ENCODE measurements at places on chromosomes 1 and 21.
A peak's percentile ranks its signal among the peaks of the same experiment; 100 is the strongest.

- no peak for DNase-seq
Measured at GRCh38 chr1:16230744-16231143, 6.2 kb downstream of the CPLANE2 start.

DNA sequence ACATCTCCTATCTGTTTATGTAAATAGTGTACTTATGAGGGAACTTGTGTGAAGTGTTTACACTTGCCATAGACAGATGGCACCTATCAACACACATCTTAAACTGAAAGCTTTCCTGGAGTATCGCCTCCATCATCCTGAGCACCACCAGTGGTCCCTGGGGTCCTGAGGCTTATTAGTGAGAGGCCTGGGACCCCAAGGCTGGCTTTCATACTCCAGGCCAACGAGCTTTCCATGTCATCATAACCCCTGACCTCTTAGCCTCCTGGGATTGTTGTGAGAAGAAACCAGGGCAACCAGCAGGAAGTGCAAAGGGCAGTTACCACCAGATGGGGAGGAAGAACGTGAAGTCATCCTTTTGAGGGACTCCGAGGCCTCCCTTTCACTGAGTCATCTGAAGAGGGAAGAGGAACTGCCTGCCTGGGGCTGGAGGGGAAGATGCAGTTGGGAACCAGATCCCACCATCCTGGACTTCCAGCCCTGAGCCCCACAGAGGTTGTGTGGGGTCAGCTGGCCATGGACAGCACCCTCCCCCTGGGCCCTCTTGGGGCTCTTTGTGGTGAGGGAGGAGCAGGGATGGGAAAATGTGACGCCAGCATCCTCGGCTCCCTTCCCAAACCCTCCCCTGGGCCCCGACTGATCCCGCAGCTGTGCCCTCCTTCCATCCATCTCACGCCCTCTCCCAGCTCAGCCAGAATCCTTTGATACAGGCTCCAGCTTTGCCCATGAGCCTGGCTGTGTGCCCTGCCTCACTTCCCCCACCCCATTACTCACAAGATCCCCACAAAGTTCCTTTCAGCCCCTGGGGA is 5.8 kb downstream of the INKA2 start:
- peak; percentile 46 for DNase-seq

GRCh38 chr21:44508426-44508710 is 31.6 kb downstream of the KRTAP10-1 start:
- no peak for DNase-seq

GRCh38 chr1:225962440-225962975 is 21.5 kb upstream of the LEFTY2 start:
- no peak for DNase-seq

DNA sequence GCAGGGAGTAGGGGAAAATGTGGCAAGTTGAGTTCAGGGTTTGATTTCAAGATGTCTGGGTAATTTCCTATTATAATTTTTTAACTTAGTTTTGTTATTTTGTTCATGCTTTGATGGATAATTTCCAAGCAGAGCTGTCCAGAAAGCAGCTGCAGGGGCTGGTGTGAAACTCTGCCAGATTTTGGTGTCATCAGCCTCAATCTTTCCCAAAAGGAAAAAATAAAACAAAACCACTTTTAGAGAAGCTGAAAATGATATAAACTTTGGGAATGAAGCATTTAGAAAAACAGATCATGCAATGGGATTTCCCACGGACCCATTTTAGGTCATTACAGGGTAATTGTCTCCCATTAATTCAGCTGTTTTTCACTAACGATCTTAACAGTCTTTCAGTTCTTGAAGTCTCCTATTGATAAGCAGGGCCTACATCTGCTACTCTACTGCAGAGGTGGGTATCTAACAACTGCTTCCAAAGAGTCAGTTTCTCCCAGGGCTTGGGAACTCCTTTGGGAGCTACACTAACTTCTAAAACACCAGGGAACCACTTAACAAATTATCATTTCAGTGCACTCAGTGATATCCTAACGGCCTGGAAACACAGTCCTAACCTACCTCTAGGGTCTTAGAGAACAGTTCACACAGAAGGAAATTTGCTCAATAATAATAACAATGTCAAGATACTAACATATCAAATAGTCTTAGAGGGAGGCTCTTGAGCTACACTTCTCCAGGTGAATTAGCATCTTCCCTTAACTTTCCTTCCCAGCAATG is 12.3 kb downstream of the ZNF436 start:
- DNase-seq, result no peak

GRCh38 chr1:232262991-232263390 is 366.9 kb downstream of the SIPA1L2 start:
- DNase-seq, result no peak

DNA sequence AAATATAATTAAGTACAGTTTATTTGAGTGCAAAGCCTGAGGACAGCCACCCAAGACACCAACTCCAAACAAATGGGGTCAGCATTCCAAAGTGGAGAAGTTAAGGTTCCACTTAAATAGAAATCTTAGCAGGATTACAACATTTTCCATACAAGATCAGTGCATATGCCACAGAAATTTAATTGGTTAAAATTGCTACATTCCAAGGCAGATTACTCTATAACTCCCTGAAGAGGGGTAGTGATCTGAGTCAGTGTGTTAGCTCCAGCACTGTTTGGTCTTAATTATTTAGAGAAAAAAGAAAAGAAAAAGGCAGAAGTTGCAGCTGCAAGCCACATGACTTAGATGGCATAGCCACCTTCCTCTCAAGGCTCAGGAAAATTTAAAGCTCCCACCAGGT is 297.5 kb downstream of the HHIPL2 start:
- DNase-seq, result peak; percentile 23

DNA sequence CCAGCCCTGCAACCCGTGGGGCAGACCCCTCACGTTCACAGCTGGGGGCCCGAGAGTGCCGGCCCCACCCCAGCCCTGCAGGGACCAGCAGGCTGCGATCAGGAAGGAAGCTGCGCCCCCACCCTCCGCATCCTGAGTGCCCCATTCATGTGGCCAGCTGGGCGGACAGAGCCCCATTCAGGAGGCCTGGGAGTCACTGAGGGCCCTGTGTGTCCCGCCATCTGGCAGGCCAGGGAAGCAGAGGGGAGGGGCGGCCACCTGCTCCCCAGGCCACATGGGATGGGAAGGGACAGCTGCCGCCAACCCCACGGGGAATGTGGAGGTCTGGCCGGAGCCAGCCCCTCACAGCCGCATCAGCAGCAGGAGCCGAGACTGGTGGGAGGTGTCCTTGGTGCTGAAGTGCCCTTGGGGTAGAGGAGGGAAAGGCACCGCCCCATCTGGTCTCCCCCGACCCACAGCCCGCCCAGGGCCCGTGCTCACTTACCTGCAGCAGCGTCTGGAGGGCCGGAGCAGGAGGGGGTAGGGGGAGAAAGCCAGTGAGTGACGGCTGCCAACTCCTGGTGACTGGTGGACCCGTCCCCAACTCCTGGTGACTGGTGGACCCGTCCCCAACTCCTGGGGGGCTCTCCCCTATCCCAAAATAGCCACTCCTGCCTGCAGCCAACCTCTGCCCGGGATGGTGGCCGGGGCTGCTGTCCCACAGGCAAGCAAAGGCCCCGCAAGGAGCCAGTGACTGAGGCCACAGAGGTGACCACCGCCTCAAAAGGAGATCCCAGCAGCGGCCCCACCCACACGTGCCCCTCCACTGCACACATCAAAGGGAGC is 8.7 kb downstream of the ACAP3 start:
- no peak for DNase-seq

DNA sequence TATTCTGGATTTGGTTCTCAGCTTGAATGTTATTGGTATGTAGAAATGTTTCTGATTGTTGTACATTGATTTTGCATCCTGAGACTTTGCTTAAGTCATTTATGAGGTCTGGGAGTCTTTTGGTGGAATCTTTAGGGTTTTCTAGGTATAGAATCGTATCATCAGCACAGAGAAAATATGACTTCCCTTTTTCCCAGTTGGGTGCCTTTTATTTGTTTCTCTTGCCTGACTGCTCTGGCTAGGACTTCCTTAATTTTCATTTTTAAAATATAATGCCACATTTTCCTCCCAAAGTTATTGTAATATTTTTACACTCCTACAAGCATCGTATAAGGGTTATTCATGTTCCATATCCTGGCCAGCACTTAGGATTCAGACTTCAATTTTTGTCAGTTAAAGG is 111.1 kb downstream of the FNBP1L start:
- no peak for DNase-seq

DNA sequence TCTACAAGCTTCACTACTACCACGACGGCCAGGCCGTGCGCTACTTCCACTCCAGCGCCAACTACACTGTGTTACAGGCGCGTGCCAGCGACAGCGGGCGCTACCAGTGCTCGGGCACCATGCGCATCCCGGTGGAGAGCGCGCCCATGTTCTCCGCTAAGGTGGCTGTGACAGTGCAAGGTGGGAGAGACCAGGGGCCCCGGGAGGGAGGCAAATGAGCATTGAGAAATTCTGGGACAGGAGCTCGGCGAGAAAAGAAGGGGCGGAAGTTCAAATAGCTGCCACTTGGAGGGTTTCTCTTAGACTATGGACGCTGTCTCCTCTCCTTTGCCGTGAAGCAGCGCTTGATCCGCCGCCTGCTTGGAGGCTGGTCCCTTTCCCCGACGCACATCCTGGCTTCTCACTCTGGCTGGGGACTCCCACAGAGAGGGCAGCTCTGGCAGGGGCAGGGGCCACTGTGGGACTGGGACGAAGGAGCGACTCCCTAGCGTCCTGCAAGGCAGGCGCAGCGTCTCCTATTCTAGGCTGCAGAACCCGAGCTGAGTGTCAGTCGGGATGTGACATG is 4.6 kb downstream of the FCRLB start:
- no peak for DNase-seq

GRCh38 chr21:43193651-43194302 is 25.0 kb downstream of the CRYAA start:
- no peak for DNase-seq

DNA sequence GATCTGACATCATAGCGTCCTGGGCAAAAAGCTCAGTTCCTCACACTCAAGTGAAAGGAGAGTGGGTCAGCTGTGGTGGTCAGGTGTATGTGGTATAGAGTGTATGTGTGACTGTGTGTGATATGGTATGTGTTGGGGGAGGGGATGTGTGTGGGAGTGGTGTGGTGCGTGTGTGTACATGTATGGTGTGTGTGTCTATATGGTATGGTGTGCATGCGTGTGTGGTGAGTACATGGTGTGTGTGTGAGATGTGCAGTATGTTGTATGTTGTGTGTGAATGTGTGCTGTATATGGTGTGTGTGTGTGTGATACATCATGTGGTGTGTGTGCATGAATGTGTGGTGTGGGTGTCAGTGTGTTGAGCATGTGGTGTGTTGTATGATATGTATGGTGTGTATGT is 20.9 kb downstream of the FAM3B start:
- DNase-seq, result no peak

DNA sequence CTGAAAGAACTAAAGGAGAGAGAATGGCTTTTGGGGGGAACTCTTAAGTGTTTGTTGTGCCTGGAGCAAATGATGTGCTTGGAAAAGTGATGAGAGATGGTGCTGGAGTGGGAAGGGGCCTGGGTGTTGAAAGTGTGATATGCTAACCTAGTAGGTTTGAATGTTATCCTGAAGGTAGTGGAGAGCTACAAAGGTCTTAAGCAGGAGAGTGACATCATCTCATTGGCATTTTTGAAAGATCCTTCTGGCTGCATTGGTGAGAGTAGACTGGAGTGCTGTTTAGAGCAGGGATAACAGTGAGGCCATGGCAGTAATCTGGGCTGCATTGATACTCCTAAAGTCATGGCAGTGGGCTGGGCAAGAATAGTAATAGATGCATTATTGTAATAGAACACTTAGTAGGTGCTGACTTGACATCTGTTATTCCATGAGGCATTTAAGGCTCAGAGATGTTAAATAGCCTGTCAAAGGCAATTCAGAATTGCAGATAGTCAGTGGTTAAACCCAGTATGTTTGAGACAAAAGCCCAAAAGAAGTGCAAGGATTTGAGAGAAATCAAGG is 44.5 kb downstream of the MDM4 start:
- DNase-seq, result no peak

GRCh38 chr1:112704391-112704933 is 2.5 kb downstream of the RHOC start:
- no peak for DNase-seq

DNA sequence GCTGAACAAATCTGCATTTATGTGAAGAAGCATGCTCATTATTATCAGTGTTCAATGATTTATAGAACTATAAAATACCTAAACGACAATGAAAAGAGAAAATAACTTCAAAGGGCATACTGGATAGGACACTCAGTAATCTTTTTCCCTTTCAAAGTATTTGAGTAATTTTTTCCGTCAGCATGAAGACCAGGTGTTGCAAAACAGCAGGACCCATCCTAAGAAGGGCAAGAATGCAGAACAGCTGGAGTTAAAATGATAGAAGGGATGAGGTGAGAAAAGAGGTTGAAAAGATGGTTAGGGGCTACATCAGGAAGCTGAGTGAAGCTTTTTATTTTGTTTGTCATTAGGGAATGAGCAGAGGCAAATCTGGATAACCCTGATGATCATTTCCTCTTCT is 7.1 kb upstream of the RGS18 start:
- no peak for DNase-seq

GRCh38 chr1:55214934-55215193 is 300 bp downstream of the USP24 start:
- no peak for DNase-seq

GRCh38 chr1:72207059-72207458 is 75.3 kb downstream of the NEGR1 start:
- DNase-seq, result no peak

DNA sequence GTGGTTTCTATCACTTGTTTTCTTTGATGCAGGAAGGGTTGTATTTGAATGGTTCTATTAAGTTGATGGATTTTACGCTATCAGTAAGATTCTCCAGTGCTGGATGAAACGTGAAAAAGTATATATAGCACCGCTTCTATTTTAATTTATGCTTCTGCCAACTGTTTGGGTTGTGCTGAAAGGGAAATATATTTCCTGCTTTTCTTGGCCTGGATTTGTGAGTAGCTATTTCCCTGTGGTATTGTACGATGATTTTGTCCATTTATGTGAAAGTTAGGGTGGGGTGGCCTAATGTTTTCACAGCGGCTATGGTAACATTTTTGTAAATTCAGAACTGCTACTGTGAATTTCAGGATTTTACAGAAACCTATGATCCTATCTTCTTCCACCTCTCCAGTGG is 322 bp downstream of the C1orf162 start:
- DNase-seq, result no peak

DNA sequence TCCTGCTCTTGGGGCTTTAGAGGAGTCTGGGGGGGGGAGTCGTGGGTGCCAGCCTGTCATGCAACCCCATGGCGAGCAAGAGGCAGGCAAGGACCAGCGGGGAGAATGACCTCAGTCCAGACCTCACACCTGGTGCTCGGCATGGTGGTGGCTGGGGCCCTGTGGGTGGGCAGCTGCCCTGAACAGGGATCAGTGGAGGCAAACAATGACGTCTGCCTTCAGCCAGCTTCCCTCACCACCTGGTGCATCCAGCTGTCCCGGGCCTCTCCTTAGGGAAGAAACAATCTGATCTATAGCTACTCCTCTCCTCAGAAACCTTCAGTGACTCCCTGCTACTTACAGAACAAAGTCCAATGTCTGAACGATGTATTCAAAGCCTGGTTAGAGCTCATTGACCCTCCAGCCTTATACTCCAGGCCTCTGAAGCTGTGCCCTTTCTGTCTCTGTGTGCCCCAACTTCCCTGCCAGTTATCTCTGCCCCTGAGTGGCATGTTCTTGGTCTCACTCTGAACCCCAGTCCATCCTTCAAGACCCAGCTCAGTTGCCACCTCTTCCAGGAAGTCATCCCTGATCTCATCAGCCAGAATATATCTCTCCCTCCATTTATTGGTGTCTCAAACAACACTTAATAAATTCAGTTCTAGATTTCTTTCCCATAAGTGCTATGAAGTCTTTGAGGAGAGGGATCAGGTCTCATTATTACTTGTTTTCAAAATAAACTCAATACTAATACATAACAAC is 6.6 kb downstream of the PADI2 start:
- DNase-seq, result no peak
